Psoas muscle (tissue), 8 donors: ENCODE measurements at places on chromosomes 4 and X. TPM values are rescaled to one million over a fixed set of nuclear protein-coding genes. Genes with fewer than 3 reads are reported as not detected.

NAA11 gene
- not detected for total RNA-seq

OPRPN gene
- not detected for total RNA-seq

DNA sequence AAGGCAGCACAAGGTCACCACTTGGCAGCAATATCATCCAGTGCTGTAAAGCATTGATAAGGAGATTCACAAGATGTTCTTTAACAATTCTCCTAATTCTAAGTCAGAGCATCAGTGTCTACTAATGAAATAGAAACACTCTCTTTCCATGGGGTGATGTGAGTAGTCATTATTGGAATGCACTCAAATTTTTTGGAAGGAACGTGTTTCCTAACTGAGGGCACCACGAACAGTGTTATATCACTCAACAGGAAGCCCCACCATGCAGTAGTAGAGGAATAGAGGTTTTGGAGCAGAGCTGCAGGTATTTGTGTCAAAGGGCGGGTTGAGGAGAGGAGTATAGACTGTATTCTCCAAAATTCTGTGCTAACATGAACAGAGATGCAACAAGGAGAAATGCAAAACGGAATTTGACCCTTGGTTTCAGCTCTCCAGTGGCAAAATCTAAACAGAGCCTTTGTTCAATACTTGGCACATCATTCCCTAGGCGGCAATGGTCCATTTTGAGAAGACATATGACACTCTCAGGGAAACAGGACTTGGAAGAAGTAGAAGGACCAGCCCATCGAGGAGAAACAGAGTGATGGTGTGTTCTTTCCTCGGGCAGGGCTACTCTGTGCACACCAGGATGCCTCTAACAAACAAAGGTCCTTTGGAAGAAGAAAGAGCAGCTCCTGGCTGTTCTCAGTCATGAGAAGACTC, 98.9 kb downstream of the CPEB2 start:
- DNase-seq: no peak

VCX2 gene
- not detected for total RNA-seq

- no peak for DNase-seq
These were observed 74.7 kb downstream of the PPARGC1A start for GRCh38 chr4:23814996-23815660.

NSG1 gene
- 0.50 TPM for total RNA-seq

DNA sequence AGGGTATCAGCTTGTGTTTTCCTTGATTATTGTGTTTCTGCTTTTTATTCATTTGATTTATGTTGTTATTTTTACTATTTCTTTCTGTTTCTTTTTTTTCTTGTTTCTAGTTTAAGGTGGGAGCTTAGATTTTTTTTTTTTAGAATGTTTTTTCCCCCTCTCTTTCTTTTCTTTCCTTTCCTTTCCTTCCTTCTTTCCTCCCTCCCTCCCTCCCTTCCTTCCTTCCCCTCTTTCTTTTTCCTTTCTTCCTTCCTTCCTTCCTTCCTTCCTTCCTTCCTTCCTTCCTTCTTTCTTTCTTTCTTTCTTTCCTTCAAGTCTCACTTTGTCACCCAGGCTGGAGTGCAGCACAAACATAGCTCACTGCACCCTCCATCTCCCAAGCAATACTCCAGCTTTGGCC, 31.4 kb upstream of the PRDM8 start:
- DNase-seq: no peak

ADH7 gene
- total RNA-seq: not detected

GRCh38 chr4:169142391-169142790, 128.4 kb downstream of the SH3RF1 start:
- no peak for DNase-seq

GRCh38 chr4:175560604-175561003, 251.5 kb downstream of the GPM6A start:
- DNase-seq: no peak

DNA sequence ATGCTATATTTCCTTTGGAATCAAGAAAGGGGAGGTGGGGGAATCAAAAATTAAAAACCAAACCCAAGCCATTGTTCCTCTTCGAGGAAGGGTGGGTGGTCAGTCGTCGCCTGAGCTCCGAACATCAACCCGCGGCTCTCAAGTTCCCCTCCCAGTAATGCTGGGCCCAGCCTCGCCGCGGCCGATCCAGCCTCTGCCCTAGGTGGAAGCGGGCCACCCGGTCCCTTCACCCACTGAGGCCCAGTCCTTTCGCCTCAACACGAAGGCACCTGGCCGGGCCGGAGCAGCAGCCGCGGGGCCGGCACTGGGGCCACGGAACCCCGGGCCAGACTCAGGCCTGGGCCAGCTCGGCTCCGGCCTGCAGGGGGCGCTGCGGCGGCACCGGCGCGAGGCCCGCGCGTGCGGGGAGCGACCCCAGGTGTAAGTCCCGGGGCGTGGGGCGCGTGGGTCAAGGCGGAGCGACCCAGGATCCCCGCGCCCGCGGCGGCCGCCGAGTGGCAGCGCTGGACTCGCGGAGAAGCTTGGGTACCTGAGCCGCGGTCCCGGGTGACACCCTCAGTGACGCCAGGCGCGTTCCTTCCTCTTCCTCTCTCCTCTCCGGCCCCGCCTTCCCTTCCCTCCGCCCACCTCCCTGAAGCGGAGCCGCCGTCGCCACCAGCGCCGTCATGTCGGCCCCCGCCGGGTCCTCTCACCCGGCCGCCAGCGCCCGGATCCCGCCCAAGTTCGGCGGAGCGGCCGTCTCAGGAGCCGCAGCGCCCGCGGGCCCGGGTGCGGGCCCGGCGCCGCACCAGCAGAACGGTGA, at the start of gene SEC24B:
TSS of gene SEC24B (plus strand) at position 611 of the 802 bp plus-strand sequence. CDS start at position 666, 55 bp downstream.
- DNase-seq: peak; percentile 90

GRCh38 chrX:94361241-94361640, 687.2 kb downstream of the FAM133A start:
- DNase-seq: no peak

DNA sequence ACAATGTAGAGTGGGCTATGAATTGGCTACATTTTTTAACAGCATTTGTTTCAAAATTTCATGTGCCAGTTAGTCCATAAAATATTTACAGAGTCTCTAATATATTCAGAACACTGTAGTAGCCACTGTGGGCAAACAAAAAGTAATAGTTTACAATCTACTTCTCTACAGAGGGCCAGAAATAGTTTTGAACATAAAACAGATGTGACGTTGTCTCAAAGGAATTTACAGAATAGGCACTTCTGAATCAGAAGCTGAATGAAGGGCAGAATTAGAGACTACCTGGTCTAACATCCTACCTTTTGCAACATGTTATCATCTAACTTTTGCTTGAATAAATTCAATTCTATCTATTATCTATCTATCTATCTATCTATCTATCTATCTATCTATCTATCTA, 811.9 kb upstream of the EPHA5 start:
- no peak for DNase-seq

GRCh38 chr4:159071969-159072765, 30.7 kb upstream of the RAPGEF2 start:
- DNase-seq: no peak

GPR173 gene
- total RNA-seq: 0.13 TPM

PASD1 gene
- total RNA-seq: not detected

GRCh38 chrX:136130931-136131833, 16.2 kb upstream of the FHL1 start:
- no peak for DNase-seq

OTUD4 gene
- 53.6 TPM for total RNA-seq

DNA sequence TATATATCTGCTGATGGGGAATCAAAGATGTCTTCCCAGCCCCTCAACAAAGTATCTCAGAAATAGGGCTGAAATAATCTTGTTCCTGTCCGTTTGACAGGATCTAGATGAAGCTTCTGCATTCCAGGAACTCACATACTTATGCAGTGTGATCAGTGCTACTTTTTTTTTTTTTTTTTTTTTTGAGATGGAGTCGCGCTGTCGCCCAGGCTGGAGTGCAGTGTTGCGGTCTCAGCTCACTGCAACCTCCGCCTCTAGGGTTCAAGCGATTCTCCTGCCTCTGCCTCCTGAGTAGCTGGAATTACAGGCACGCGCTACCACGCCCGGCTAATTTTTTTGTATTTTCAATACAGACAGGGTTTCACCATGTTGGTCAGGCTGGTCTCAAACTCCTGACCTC, 36.4 kb downstream of the DHX15 start:
- no peak for DNase-seq

MAGEC3 gene
- not detected for total RNA-seq
